ENCODE measurements at places on chromosomes 4 and X.
A peak's percentile ranks its signal among the peaks of the same experiment; 100 is the strongest.

GRCh38 chr4:89539374-89539773 is 231.8 kb upstream of the GPRIN3 start:
- DNase-seq = no peak

DNA sequence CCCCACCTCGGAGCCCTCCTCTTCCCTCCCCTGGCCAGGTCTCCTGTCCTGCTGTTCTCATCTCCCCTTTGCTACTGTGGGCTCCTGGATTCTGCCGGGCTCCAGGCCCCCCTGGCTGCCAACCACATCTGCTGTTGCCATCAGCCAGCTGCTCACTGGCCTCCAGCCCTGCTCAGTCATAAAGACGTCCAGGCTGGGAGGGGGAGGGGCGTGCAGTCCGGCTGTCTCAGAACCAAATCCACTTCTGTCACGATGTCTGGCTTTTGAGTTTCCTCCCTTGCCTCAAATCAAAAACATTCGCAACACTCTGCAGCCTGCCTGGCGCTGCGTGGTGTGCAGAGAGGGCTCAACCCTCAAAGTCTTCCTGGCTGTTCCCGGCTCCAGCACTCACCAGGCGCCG is 7.1 kb downstream of the RASL11B start:
- peak; percentile 91 for DNase-seq

GRCh38 chr4:135256111-135256510 is 1054.5 kb upstream of the PABPC4L start:
- DNase-seq = no peak

- no peak for DNase-seq
Measured at GRCh38 chr4:97305351-97305750, 837.9 kb downstream of the STPG2 start.

GRCh38 chr4:79514621-79515329 is 106.7 kb upstream of the GK2 start:
- no peak for DNase-seq

GRCh38 chrX:46957297-46957696 is 45.1 kb downstream of the JADE3 start:
- no peak for DNase-seq

DNA sequence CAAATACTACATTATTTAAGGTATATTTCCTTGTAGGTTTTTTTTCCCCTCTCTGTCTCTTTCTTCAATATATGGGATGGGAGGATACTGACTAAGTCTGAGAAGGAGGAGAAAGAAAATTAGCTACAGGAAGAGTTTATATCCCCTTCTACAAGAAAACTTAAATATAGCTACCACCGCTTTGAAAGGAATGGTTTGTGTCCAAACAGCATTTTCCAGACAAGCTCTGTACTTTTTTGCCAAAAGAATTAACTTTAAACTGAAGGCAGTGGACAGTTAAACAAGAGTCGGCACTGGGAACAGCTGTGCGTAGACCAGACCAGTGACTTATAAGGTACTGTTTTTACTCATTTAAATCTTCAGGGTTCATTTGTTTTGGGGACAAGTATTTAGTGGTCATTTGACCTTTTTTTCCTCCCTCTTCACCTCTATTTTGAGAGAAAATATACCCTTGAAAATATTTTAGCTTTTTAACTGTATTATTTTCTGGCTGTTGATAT is 303.7 kb downstream of the ARHGAP24 start:
- no peak for DNase-seq

DNA sequence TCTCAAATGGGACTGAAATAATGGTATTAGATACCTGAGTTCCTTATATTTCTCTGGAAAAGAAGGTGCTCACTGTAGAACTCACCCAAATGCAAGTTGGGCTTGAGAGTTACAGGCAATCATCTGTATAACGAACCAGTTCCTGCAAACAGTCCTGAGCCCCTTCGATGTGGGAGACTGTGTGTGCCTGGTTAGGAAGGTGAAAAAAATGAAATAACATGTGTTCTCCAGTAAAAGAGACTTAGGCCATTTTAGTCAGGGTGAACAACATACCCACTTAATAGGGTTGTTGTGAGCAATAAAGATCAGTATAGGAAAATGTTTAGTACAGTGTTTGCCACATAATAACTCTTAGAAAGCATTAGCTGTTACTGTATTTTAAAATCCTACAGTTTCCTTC is 23.4 kb downstream of the STIM2 start:
- no peak for DNase-seq

DNA sequence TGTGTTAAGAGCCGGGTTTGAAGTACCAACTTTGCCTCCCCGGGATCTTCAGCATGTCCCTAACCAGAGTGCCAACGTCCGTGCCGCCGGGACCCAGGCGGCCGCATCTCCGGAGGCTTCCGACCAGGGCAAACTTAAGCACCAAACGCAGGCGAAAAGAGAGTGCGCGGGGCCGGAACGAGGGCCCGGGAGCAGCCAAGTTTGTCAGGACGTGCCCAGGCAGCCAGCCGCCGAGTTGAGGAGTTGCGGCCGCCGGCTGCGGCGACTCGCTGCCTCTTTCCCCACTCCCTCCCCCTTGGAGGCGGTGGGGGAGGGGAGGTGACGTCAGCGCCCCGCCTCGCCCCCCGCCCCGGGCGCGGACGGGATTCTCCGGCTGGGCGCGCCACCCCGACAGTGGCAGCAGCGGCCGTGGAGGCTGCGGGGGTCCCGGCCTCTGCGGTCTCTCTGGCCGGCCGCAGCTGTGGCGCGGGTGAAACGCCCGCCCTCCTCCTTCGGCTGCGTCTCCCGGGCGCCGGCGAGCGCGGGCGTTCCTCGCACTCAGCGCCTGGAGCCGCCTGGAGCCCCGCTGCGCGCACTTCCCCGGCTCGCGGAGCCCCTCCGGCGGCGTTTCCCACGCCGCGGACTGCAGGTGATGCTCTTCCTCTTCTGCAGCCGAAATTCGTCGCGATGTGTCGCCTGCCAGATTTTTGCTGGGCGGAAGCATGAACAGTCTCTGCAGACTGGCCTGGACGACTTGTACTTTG is 2.9 kb upstream of the FAT1 start:
- DNase-seq = peak; percentile 92

DNA sequence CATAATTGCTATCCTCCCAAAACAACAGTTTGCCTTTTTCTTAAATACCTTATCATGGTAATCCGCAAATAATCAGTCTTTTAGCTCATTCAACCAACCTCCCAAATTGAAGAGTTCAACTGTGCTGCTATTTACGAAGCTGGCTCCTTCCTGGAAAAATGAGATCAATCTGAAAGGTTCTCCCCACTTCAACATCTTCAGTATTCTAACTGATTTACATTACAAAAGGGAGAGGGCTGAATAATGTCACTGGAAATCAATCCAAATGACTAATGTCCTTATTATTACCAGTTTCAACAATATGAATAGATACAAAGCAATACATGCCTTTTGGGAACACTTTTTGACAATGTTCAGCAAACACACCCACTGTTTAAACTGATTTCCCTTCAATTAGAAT is 86.2 kb downstream of the WNK3 start:
- DNase-seq = no peak

DNA sequence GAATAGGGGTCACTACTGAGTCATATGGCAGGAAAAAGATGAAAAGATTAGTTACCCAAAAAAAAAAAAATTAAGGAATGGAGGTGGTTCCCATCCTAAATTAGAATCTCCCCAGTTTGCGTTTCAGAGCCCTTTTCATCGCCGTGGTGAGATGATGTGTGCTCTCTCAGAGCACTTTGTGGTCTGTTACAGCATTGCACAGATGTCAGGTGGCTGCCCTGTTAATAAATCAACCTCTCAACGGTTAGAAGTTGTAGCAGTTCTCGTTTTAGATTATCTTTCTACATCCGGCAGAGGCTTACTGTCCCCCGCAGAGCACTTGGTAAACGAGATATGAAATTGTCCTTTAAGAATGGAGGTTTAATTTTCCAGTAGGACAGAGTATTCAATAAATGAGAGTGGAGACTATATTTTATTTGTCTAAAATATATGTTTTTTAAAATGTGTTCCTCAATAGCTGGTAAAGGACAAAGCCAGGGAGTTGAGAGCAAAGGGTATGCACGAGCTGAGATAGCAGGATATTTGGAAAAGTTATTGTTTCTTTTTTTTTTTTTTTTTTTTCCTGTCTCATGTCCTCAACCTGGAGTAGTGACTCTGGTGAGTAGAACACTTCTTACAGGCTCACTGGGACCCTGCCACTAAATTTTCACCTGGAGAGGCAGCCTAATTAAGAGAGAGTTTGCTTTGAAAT is 26.9 kb downstream of the AFF1 start:
- DNase-seq = no peak

- no peak for DNase-seq
Measured at GRCh38 chr4:179285696-179286095, 1843.5 kb upstream of the AGA start.

DNA sequence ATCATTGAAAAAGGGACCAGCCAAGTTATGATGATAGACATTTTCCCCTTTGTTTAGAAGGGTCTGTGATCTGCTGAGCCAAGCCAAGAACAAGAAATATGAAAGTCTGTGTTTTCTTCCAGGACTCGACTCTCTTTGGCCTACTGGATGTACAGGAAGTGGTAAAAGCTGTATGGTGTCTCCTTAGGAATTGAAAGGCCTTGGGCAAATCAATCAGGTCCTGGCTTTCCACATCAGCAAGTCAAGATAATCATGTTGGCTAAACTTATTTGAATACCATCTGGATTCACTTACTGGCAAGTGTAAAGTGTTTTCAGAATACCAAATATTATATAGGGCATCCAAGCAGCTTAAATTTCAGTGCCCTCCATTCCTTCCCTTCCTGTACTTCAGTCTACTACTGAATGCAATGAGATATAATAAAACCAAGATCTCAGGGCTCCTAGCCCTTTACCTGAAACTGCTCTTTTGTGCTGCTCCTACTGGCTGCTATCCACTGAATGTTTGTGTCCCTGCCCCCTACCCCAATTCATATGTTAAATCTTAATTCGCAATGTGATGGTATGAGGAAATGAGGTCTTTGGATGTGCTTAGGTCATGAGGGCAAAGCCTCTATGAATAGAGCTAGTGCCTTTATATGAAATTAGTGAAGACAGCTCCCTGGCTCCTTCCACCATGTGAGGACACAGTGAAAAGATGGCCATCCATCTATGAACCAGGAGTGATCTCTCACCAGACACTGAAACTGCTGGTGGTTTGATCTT is 578.0 kb downstream of the SPRY1 start:
- DNase-seq = no peak

DNA sequence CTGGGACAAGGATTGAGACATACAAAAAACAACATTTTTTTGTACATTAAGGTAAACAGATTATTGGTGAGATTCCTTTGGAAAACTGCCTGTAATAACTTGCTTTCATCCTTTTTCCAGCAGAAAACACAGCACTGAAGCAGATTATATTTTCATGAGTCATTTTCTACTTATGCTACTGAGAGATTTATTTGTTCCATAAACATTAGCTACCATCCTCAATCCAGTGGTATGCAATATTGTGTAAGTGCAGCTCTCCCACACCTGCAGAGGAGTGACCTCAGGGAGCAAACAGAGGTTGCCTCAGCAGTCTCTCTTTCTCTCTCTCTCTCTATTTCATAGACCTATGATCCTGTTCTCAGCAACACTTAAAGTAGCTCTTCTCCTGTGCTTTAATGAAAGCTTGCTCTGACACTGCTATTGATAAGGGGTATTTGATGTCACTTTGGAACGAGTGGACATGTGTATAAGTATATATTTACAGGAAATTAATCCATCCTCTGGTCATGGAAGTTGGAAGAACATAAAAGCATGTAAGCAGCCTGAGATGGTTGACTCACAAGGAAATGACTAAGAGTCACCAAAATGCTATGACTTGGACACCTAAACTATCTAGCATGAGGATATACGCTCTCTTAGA is 163.7 kb upstream of the SPANXC start:
- no peak for DNase-seq

DNA sequence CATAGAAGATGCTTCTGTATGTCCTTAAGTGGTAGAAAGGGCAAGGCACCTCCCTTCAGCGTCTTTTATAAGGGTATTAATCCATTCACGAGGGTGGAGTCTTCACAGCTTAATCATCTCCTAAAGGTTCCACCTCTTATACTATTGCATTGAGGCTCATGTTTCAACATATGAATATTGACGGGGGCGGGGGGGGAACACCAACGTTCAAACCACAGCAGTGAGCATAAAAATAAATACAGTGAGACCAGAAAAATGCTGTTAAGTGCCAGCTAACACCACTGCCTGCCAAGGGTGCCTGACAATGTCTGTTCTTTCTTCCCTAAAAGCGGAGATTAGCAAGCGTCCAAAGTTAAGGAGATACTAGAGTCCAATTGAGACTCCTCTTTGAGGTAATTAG is 323.3 kb downstream of the STK32B start:
- DNase-seq = no peak

GRCh38 chr4:139808808-139809756 is 143.5 kb downstream of the MGST2 start:
- DNase-seq = no peak

- DNase-seq = no peak
Measured at GRCh38 chr4:89994176-89994873, 99.7 kb downstream of the MMRN1 start.

DNA sequence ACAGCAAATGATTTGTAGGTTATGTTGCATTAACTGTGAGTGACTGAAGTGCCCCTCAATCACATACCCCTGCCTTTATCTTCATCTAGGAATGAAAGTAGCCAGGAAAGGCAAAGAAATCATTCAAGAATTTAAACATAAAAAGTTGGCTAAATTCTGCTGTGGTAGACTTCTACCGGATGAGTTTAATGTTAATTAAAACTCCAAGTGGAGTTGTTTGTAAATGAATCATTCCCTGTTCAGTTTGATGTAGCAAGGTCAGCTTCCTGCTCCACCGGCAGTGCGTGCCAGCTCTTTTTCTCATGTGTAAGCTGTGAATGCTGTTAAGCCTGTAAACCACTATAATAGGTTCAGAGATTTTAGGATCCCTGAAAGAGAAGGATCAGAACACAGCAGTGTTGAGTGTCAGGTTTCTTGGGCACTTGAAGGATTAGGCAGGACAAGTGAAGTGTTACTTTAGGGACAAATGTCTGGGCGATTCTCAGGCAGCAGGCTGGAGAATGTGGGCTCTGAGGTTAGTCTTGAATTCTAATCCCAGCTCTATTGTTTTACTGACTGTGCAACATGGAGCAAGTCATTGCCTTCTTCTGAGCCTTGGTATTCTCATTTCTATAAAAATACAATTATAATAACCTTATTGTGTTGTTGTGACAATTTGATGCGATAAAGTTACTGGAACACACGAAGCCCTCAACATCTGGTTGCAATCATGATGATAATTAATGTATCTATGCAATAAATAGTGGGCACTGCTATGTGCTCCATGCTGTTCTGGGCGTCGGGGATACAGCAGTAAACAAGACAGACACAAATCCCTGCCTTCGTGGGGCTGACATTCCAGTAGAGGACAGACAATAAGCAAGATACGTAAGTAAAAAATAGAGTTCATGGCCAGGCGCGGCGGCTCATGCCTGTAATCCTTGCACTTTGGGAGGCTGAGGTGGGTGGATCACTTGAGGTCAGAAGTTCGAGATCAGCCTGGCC is 112.0 kb downstream of the SHROOM3 start:
- no peak for DNase-seq
